ENCODE measurements at places on chromosomes 6 and 20. TPM values are rescaled to one million over a fixed set of nuclear protein-coding genes. Genes with fewer than 3 reads are reported as not detected.

GRCh38 chr6:41957117-41957516 is 15.5 kb upstream of the CCND3 start:
- no peak for DNase-seq

DNA sequence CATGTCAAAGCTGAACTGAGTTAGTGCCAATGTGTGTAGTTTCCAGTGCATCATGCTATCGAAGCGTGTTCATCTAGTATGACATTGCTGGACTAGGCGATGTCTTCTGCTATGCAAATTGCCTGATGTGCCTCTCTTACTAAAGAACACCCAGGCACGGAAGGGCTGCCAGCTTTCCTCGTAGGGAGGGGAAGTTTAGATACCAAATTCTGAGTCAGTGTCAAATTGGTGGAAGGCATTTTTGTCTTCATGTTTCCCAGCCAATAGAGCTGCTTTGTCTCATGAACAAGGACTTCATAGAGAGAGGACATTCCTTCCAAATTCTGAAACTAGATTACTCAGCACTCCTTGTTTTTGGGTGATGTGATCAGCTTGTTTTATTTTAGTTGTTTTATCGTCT is 320.1 kb downstream of the BTBD3 start:
- DNase-seq, result no peak

MCCD1 gene
- polyA plus RNA-seq, result not detected

DNA sequence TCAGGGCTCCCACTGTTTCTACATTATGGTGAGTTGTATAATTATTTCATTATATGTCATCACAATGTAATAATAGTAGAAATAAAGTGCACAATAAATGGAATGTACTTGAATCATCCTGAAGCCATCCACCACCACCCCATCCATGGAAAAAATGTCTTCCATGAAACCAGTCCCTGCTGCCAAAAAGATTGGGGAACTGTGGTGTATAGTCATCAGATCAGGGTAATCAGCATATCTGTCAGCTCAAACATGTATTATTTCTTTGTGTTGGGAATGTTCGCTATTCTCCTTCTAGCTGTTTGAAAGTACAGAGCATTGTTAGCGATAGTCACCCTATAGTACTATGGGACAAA is 33.8 kb upstream of the SLC22A23 start:
- no peak for DNase-seq

SEMG1 gene
- polyA plus RNA-seq, result not detected

DNA sequence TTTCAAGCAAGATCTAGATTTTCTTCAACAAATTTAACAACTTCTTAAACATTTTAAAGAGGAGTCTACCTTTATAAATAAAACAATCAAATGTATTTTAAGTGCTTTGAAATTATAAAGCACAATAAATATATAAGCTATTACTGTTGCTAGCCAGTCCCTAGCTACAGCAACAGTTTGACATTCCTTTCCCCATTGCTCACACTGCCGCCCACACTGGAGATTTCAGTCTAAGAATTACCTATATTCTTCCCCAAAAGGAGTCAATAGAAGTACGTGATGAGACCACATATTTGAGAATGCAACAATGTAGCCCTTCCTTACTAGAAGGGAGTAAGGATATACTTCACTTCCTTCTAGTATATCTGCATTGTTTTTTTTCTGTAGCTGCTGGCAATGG is 65.3 kb upstream of the RNF146 start:
- DNase-seq, result no peak

ADGRG6 gene
- not detected for polyA plus RNA-seq

GRCh38 chr6:104614394-104614793 is 245.3 kb downstream of the HACE1 start:
- no peak for DNase-seq

- DNase-seq, result no peak
Observed at GRCh38 chr20:23662276-23662870, 24.6 kb upstream of the CST3 start.

DNA sequence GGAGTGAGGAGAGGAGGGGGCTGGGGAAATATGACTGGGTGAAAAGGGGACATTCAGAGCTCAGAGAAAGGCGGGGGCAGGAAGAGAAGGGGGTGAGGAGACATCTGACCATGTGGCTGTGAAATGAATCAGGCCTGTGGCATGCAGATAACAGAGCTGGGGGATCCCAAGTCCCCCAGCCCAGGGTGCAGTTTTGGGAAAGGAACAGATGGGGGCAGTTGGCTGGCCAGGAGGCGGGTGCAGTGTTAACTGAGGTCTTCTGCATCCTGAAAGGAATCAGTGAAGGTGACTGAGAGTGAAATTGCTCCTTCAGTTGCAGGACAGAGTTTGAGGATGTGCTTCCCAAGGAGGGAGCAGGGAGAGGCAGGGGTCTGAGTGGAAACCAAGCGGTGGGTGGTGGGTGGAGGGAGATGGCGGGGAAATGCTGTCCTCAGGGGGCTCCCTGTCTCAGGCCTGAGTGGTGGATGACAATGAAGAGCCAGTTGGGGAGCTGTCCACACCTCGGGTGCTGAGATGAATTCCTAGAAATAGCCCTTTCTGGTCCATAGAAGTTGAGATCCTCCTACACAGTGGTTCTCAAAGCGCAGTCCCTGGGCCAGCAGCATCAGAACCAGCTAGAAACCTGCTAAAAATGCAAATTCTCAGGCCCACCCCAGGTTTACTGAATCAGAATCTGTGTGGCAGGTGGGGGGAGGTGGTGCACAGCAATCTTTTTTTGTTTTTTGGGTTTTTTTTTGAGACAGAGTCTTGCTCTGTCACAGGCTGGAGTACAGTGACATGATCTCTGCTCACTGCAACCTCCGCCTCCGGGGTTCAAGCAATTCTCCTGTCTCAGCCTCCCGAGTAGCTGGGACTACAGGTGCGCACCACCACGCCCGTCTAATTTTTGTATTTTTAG is 26.0 kb upstream of the CCDC167 start:
- DNase-seq, result no peak

DNA sequence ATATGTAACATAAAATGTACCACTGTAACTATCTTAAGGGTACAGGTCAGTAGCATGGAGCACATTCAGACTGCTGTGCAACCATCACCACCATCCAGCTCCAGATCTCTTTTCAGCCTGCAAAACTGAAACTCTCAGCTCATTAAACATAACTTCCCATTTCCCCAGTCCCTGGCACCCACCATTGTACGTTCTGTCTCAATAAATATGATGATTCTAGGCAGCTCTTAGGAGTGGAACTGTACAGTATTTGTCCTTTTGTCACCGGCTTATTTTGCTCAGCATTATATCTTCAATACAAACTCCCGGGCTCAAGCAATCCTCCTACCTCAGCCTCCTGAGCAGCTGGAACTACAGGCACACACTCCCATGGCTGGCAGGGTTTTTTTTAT is 1.5 kb downstream of the ZC3H12D start:
- no peak for DNase-seq

NKAIN4 gene
- not detected for polyA plus RNA-seq

WFDC10B gene
- not detected for polyA plus RNA-seq

DNA sequence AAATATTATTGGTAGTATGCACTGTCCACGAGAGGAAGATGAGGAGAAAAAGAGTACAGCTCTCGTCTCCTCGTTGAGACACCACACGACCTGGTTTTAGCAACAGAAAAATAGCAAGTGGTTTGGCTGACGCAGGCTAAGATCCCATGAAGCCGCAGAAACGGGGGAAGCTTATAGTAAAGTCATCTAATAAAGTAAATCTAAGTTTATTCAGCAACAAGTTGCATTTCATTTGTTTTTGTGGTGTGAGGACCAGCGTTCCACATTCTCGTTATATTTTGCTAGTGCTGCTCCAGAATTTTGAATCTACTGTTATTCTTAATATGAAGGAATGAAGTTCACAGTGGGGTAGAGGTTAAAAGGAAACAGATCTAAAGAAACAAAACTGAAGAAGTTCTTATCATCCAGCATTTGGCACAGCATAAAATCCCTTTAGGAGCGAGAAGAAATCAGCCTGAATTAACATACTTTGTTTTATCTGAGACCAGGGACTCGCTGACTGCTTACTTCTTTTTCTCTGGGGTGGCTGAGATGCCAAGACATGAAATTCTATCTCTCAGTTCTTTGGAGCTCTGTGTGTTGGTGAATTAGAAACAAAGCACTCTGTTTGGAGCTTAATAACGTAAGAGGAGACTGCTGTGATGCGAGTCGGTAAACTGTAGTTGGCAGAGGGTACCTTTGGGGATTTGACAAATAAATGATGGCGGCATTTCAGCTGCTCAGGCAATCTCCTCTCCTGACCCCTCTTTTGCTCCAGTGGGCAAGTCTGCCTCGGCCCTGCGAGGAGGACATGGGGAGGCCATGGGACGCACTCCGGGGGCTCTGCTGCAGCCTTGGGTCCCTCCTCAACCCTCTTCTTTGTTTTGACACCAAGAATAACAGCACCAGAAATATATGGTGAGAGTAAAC is 24.9 kb upstream of the IRF4 start:
- DNase-seq, result peak; percentile 35

DNA sequence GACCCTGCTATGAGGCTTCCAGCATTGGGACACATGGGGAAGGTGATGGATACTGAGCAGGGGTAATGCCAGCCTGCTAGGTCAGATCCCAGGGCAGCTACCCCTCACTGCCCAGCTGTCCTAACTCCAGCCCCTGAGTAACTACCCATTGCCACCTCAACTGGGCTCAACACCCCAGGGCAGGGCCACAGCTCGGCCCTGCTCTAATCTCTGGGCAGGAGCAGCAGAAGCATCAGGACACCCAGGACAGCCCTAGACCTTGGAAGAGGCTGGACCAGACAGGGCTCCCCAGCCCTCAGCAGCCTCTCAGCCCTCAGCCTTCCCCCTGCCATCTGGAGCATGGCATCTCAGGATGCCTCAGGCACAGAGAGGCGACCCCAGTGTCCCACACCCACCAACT is 67.4 kb upstream of the TOP1 start:
- DNase-seq, result no peak

RMND1 gene
- 7.5 TPM for polyA plus RNA-seq

- DNase-seq, result no peak
Observed at GRCh38 chr6:22042706-22043105, 254.1 kb downstream of the PRL start.

- no peak for DNase-seq
Observed at GRCh38 chr6:112979830-112980229, 632.7 kb downstream of the RFPL4B start.

- DNase-seq, result no peak
Observed at GRCh38 chr20:45342855-45343531, 5.2 kb downstream of the SDC4 start.

DNA sequence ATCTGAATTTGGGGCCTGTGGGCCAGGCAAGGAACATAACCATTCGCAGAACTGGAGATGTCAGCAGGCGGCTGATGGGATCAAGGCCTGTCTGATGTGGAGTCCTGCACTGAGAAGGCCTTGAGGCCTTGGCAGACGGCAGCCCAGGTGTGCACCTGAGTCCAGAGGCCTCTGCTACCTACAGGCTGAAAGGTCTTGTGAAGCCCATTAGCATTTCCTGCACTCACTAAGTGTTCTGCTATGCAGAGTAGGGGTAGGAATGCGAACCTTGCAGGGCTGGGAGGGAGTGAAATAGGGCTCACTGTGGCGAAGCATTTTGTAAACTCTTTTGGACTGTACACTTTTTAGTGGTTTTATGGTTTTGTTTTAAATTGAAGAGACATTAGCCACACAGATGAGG is 48.3 kb upstream of the RNF24 start:
- DNase-seq, result no peak

DCDC2 gene
- polyA plus RNA-seq, result not detected

GRCh38 chr20:40588891-40589290 is 100.1 kb downstream of the MAFB start:
- DNase-seq, result no peak

SRMS gene
- not detected for polyA plus RNA-seq

CPXM1 gene
- not detected for polyA plus RNA-seq

TSPO2 gene
- not detected for polyA plus RNA-seq

Measured in immature natural killer cell (primary cell).